ENCODE measurements at places on chromosomes 11 and 22. TPM values are rescaled to one million over a fixed set of nuclear protein-coding genes. Genes with fewer than 3 reads are reported as not detected.
A peak's percentile ranks its signal among the peaks of the same experiment; 100 is the strongest.

The TRIM51 gene
- polyA plus RNA-seq = not detected

The FXYD6 gene
- 116 TPM for polyA plus RNA-seq

The CLCF1 gene
- 5.9 TPM for polyA plus RNA-seq

The FAM227A gene
- polyA plus RNA-seq = 6.7 TPM

The PGA5 gene
- polyA plus RNA-seq = 0.23 TPM

The OR10D3 gene
- polyA plus RNA-seq = not detected

The SERPIND1 gene
- polyA plus RNA-seq = 3.4 TPM

GRCh38 chr22:30754971-30755758 lies 60.5 kb downstream of the OSBP2 start:
- peak; percentile 38 for DNase-seq

DNA sequence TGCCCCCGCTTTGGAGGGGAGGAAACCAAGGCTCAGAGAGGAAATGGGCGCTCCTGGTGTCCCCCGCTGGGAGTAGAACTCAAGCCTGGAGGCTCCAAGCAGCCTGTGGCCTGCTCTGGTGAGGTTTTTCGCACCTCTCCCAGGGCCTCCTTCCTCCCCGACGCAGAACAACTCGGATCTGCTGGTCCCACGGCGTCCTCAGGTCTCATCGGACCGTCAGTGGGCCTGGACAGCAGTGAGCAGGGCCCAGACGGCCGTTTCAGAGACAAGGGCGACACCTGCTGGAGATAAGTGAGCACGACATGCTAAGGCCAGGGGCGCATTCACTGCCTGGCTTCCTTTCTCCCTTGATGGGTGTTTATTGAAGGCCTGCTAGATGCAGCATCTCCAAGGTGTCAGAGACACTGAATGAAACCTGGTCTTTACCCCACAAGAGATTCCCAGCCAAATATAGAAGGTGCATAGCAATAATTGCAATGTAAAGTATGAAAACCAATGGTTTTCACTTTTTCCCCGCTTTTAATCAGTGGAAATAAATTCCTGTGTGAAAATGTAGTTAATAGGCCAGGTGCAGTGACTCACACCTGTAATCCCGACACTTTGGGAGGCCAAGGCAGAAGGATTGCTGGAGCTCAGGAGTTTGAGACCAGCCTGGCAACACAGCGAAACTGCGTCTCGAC lies 26.9 kb upstream of the CD82 start:
- DNase-seq = no peak

- DNase-seq = no peak
Measured at GRCh38 chr11:10505278-10506007, 35.5 kb downstream of the RNF141 start.

GRCh38 chr22:38181453-38182200 lies at the start of gene PLA2G6:
TSS of gene PLA2G6 (minus strand) at chr22:38181830. CDS start at chr22:38169426, 12,404 bp downstream.
- peak; percentile 97 for DNase-seq

DNA sequence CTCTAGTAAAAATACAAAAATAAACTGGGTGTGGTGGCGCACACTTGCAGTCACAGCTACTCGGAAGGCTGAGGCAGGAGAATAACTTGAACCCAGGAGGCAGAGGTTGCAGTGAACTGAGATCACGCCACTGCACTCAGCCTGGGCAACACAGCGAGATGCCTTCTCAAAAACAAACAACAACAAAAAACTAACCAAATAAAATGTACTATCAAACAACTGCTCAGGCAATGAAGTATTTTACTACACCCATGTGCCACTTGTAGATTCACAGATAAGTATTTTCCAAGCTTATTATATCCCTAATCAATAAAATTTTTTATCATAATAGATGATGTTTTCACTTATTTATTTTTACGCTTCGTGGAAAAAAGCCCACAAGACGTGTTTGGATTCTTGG lies 924 bp downstream of the C11orf65 start:
- DNase-seq = no peak

DNA sequence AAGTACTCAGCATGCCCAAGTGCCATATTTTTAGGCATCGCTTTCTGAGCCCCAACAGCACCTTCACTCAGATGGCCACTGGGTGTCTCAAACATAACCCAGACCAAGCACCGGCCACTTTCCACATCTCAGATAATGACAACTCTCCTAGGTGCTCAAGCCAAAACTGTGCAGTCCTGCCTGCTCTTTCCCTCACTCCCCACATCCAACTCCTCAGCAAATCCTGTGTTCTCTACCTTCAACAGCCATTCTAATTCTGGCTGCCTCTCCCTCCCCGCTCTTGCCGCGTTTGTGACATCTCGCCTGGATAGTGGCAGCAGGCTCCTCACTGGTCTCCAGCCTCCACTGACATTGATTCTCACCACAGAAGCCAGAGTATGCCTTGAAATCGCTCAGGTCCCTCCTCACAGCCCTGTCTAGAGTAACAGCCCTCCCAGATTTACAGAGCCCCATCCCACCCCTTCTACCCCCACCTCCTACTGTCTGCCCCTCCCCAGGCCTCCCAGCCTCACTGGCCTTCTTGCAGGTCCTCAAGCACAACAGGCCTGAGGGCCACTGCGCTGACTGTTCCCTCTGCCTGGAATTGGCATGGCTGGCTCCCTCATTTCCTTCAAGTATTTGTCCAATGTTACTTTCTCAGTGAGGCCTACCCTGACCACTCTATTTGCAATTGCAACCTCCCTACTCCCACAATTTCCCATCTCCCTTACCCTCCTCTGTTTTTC lies 1.3 kb upstream of the PHETA2 start:
- no peak for DNase-seq

DNA sequence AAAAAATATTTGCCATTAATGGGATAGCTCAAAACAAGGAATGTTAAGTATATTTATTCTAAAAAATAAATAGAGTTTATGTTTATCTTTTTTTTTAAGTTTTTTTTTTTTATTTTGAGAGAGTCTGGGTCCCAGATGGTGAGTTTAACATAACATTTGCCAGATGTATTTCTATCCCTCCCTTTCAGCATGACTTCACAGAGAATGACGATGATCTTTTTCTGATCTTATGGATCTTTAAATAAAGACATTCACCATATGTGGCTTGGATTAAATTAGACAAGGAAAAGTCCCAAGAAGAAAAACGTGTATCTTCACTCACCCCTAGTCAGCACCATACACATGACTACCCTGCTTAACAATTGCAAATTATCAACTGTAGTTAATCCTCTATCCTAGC lies 839.8 kb upstream of the CNTN5 start:
- DNase-seq = no peak

DNA sequence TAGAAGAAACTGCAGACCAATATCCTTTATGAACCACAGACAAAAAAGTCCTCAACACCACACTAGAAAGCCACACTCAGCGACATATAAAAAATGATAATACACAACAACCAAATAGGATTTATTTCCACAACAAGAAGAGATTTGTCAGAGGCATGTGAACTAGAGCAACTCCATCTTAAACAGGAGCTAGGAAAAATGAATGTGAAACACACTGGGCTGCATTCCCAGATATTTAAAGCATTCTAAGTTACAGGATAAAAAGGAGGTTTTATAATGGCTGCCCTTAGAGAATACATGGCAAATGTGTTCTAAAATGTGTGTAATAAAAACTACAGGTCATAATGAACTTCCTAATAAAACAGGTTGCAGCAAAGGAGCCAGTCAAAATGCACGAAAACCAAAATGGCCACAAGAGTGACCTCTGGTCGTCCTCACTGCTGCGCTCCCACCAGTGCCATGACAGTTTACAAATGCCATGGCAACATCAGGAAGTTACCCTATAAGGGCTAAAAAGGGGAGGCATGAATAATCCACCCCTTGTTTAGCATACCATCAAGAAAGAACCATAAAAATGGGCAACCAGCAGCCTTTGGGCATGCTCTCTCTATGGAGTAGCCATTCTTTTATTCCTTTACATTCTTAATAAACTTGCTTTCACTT lies 21.8 kb downstream of the XKR3 start:
- DNase-seq = no peak

- no peak for DNase-seq
Measured at GRCh38 chr11:20080032-20080685, 80.1 kb downstream of the DBX1 start.

GRCh38 chr11:4496557-4497248 lies 14.3 kb downstream of the OR52K1 start:
- no peak for DNase-seq

DNA sequence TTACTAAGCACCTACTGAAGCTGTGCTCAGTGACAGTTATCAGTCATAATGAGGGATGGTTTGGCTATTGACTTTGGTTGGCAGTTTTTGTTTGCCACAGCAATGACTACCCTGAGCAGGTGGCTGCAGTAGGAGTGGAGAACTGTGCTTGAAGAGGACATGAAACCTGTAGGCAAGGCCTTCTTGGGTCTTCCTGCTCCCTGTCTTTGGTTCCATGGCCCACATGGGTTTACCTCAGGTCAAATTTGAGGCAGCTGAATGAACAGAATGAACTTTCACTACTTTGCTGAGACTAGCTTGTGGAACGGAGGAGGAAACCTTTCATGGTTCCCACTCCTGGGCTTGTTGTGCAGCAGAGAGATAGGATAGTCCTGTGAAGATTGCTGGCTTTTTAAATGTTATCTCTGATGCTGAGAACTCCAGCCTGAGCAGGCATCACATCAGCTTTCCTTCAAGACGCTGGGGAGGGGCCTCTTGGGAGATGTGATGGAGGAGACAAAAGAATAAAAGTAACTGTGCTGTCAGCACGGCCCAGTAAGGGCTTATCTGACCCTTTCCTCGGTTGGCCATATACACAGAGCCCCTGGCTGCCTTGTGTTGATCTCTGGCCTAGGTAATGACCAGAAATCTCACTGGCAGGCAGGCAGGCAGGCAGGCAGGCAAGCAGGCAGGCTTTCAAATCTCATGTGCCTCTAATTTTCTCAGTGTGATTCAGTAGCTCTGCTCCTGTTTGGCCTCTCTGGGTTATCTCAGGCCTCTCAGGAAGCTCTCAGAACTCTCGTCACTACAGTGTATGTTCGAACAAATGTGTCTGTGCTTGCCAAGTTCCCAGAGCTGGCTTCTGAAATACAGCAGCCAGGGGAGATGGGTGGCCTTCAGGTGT lies 12.0 kb downstream of the STIM1 start:
- no peak for DNase-seq

- DNase-seq = no peak
Measured at GRCh38 chr11:71221201-71221600, 31.2 kb downstream of the SHANK2 start.

DNA sequence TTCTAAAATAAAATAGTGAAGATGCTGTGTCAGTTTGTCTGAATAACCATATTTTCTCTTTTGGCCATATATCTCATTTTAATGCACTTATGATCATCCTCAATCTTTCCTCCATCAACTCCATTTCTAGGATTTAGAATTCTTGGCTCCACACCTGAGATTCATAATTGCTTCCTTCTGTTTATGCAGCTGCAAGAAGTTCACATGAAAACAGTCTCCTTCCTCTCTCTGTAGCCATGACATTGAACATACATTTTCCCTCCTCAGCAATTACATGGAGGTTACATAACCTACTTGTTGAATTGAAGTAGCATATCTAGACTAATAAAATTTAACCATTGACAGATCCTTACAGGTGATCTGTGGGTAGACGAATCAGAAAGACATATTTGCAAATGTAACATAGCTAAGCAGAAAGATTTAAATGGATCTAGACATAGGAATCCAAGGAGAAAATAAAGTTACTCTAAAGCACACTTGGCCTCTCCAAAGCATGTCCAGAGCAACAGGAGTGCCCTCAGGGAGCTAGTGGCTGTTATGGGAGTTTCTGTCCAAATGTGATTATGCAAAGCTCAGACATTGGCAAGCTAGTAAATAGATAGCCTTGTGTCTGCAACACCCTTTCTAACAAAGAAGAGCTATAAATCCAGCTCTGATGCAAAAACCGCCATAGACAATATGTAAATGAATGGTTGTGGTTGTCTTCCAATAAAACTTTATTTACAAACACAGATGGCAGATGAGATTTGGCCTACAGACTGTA lies 119.9 kb upstream of the MPPED2 start:
- no peak for DNase-seq

- DNase-seq = no peak
Measured at GRCh38 chr22:44437216-44438055, 60.6 kb downstream of the RTL6 start.

DNA sequence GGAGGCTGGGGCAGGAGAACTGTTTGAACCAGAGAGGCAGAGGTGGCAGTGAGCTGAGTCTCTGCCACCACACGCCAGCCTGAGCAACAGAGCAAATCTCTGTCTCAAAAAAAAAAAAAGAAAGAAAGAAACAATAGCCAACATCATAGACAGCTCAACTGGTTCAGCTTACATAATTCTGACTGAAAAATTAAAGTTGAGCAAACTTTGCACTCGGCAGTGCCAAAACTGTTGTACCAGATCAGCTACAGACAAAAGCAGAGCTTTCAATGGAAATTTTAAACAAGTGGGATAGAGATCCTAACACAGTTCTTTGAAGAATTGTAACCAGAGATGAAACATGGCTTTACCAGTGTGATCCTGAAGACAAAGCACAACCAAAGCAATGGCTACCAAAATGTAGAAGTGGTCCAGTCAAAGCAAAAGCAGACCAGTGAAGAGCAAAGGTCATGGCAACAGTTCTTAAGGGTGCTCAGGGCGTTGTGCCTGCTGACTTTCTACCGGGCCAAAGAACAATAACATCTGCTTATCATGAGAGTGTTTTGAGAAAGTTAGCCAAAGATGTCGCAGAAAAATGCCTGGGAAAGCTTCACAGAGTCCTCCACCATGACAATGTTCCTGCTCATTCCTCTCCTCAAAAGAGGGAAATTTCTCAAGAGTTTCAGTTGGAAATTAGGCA lies 59.3 kb downstream of the TTC28 start:
- DNase-seq = no peak

DNA sequence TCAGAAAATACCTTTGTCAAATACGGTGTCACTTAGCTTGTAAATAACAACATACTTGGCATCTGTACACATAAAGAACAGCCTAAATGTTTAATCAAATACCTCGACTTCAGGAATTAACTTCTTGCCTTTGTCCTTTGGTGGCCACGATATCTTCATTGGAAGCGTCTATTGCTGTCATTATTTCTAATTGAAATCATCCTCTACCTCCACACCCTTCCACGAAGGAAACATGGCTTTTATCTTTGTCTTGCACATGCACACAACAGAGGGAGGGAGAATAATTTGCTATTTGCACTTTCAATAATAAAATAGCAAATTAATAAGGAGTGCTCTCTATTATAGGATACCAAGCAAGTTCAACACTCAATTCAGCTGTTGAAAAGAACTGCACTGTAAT lies 25.8 kb upstream of the SOX6 start:
- DNase-seq = no peak

DNA sequence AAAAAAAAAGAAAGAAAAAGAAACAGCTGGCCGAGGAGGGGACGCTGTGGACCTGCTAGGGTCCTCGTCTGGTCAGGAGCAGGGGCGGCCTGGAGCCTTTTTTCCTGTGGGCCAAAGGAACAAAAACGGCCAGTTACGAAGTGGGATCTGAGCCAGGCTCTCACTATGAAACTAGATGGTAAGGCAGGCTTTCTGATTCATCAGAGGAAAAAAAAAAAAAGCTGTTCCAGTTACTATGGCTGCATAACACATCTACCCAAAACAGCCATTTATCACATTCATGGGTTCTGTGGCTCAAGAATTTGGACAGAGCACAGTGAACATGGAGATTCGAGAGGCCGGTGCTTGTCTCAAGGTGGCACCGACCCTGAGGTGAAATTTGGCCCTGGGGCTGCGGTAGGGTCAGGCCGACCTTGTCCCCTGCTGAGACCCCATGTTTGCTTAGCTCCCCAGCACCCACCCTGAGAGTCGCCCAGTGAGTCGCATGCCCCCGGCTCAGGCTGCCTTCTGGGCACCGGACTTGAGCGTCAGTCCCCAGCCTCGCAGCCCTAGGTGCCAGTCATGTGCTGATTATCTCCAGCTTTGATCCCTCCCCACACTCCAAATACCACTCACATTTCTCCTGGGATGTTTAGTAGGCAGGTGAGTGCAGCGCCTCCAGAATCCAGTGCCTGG lies 34.2 kb downstream of the MRGPRD start:
- DNase-seq = peak; percentile 73
